Fibroblast of skin of back (primary cell): ENCODE measurements at places on chromosomes 4 and X.
A peak's percentile ranks its signal among the peaks of the same experiment; 100 is the strongest.

DNA sequence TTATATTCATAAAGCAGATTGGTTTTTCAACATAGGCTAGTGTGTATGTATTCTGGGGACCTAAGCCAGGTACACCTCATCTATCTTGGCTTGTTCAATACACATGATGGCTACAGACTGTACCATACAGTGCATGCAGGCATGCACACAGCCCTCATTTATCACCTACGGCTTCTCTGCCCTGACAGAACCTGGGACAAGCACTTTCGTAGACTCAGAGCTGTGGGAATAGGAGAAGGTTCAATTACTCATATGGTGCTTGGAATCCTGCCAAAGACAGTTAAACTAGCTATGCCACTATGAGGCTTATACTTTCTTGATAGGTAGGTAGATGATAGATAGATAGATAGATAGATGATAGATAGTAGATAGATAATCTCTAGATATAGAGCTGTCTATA, 457.2 kb downstream of the GALNTL6 start:
- peak; percentile 4 for DNase-seq

GRCh38 chrX:123920105-123920785, 41.3 kb upstream of the STAG2 start:
- DNase-seq: peak; percentile 78

DNA sequence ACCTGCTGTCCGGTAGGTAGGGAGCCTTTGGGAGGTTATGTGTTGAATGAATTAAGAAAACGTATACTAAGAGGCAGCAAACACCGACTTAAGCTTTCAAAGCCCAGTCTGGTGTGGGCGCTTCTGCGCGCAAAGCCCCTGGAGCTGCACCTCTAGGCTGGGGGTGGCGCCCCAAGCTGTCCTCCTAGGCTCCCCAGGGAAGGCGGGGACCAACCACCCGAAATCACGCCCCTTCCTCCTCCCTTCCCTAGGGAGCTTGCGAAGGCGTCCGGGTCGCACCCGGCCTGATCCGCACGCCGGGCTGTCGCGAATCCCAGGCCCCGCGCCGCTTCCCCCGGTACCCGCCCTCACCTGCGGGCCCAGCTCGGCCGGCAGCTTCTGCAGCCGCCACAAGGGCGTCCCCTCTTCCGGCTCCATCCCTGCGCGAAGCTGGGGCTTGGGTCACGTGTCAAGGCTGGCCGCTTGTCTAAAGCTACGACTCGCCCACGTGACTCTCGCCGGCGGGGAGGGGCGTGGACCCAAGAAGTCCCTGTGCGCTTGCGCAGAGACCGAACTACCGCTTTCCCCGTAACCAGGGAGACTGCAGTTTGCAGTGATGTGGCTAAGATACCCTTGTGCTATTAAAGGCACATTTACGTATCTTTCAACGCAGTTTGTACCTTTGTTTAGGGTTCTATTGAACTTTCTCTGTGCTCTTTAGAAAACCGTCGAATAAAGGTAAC, at the start of gene COMMD8:
Gene COMMD8 (minus strand): TSS at position 468 of the 722 bp plus-strand sequence. CDS start 51 bp downstream, at position 417.
- DNase-seq: peak; percentile 95

GRCh38 chr4:132737344-132737743, 411.8 kb upstream of the PCDH10 start:
- no peak for DNase-seq

GRCh38 chrX:151954730-151955129, 19.7 kb downstream of the GABRE start:
- DNase-seq: no peak

GRCh38 chr4:88788895-88789294, 91.3 kb upstream of the NAP1L5 start:
- DNase-seq: no peak

GRCh38 chr4:6199422-6199921, 877 bp downstream of the JAKMIP1 start:
- DNase-seq: no peak

DNA sequence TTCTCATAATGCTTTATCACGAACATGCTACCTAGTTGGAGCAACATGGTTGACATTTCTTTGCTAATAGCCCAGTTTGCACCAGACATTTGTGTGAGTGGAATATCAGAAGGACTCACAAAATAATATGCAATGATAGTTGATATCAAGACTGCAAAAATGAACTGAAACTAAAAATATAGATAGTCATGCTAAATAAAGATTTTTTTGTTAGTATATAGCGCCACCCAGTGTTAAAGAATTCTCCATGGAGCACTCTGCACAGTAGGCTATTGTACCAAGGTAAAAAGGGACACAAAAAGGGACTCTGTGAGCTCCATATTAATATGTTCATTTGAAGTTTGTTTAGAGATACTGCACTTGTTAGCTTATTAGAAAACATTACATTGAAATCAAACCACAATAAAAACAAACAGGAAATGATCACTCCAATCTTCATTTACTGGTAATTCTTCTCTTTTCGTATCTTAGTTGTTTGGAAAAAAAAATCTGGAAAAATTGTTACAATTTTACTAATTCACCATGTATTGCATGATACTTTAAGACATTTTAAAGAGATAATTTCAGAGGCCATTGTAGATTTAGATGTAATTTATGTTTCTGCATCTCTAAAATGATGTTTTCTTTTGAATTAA, 1509.6 kb downstream of the ADGRL3 start:
- DNase-seq: peak; percentile 33
